ENCODE measurements at places on chromosomes 12 and 14. TPM values are rescaled to one million over a fixed set of nuclear protein-coding genes. Genes with fewer than 3 reads are reported as not detected.

DNA sequence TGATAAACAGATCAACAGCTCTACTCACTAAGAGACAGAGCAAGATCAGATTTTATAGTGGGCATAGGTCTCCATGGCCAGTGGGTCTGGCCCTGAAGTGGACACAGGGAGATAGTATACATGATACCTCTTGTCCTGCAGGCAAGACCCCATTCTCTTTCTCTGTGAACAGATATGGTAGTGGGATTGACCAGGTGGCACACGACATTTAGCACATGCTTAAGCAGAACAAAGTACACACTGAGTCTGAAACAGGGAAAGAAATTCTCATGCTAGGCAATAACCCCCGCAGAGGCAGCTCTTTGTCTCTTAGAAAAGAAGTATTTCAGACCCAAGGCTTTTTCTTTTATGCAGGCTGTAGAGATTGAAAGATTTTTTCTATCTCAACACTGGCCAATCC is 1331.2 kb downstream of the FSCB start:
- H3K27ac ChIP-seq = no peak overlapping the region
- no peaks in the 10 kb centered on the region for H3K36me3 ChIP-seq
- DNase-seq = no peak
- H3K27me3 ChIP-seq = no peaks in the 10 kb centered on the region
- no peaks in the 10 kb centered on the region for H3K4me1 ChIP-seq

DNA sequence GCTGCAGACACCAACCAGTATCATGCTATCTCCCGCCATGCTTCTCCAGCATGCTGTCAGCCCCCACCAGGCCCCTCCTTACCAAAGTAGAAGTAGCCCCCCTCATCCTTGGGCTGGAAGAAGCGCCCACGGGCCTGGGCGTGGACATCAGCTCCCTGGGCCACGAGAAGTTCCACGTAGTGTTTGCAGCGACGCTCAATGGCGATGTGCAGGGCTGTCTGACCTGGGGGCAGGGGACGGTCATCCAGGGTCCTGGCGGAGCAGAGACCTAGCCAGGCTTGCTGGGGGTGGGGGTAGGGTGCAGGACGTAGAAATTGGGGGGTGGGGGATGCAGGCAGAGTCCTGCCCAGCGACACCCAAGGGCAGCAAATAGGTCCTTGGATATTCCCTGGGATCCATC is 32.7 kb downstream of the TRPV4 start:
- H3K4me1 ChIP-seq = no peaks in the 10 kb centered on the region
- H3K27me3 ChIP-seq = no peaks in the 10 kb centered on the region
- no peak for DNase-seq
- no peak overlapping the region for H3K27ac ChIP-seq
- H3K4me3 ChIP-seq = no peak overlapping the region

CISTR gene
- total RNA-seq = not detected

SERPINA10 gene
- total RNA-seq = not detected

CLEC4E gene
- total RNA-seq = not detected

RIPK3 gene
- not detected for total RNA-seq
